ENCODE measurements at places on chromosomes 1 and 21.

GRCh38 chr1:231421546-231421970 is 529 bp downstream of the EGLN1 start:
- DNase-seq, result no peak

- DNase-seq, result no peak
Observed at GRCh38 chr1:223243441-223244050, 100.5 kb upstream of the TLR5 start.

DNA sequence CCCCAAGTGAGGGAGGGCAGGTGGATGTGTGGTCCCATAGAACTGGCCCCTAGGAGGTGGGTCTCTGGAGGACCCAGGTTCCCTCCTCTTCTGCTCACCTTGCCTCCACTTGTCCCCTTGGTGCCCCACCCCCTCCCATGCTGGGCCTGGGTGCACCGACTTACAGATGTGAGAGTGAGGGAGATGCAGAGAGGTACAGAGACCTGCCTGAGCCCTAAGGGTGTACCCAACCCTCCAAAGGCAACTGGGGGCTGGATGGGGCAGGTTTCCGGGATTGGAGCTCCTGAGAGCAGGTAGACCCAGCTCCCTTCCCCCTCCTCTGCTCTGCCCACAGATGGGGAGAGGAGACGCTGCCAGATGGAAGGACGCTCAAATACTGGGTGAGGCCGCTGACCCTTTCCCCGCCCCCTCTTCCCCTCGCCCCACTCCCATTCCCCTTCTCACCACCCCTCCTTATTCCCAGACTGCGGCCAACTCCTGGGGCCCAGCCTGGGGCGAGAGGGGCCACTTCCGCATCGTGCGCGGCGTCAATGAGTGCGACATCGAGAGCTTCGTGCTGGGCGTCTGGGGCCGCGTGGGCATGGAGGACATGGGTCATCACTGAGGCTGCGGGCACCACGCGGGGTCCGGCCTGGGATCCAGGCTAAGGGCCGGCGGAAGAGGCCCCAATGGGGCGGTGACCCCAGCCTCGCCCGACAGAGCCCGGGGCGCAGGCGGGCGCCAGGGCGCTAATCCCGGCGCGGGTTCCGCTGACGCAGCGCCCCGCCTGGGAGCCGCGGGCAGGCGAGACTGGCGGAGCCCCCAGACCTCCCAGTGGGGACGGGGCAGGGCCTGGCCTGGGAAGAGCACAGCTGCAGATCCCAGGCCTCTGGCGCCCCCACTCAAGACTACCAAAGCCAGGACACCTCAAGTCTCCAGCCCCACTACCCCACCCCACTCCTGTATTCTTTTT is 10.3 kb downstream of the TINAGL1 start:
- no peak for DNase-seq

DNA sequence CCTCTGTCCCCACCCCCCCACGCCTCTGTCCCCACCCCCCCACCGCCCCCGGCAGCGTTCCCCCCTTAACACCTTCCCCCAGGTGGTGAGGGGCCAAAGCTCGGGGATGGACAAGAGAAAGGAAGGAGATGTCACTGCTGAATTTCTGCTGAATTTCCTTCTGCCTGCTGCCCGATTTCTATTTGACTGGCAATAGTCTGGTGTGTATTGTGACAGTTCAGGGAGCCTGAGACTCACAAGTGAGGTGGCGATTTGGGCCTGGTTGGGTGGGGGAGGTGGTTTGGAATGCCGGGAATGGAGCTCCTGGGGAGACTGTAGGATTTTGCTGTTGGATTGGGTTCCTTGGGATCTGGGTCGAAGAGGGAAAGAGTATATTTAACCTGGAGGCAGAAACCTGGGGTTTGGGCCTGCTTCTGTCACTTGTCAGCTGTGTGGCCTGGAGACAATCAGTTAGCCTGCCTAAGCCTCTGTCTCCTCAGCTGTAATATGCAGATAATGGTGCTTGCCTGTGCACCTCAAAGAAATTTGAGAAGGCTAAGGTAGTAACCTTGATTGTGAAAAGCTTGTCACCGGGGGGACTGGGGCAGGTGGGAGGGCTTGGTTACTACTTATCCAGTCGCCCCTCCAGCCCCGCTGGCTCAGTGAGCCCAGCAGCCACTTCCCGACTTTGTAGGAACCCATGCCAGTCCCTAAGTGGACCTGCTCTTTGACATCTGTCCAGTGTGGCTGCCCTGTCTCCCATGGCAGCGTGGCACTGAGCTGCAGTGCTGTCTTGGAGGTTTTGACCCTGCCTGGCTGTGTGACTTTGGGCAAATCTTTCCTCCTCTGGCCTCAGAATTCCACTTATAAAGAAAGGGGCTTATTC is 7.7 kb upstream of the LMNA start:
- no peak for DNase-seq
